Fibroblast of upper back skin (primary cell): ENCODE measurements at places on chromosomes 2 and 18.

- no peak for DNase-seq
Measured at GRCh38 chr18:25454730-25455129, 102.8 kb upstream of the ZNF521 start.

DNA sequence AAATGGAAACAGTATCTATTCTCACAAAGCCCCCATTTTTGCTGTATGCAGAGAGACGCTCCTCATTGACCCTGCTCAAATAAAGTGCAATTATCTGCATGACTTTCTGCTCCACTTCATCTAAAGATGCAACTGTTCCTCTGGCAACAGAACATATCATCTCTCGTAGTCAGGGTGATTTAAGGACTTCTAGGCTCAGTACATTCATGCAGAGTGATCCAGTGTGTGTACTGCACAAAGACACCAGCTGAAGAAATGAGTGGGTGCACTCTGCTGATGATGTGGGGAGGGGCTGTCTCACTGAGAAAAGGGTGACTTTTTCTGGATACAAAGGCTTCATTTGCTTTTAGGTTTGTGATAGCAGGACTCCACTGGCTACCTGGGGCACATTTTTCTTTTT is 355.2 kb downstream of the GALNT13 start:
- no peak for DNase-seq

DNA sequence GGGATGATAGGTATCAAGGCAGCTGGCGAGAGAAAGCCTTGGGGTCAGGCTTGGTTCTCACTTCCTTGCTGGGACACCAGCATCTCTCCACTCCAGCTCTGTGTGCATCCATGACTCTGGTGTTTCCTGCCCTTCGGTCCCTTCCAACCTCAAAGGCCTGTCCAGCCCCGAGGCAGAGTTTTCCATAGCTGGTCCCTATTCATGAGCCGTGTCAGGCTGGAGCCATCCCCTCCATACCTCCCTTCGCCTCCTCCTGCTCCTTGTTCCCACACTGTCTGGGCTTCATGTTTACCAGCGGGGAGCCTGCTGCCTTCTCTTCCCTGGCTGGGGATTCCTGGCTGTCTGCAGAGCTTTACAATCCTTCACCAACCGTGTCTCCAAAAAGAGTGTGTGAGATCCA is 51.2 kb downstream of the DYSF start:
- no peak for DNase-seq

- DNase-seq = no peak
Measured at GRCh38 chr18:28120828-28121515, 56.0 kb downstream of the CDH2 start.

GRCh38 chr2:166375195-166375735 is 479 bp downstream of the SCN9A start:
- no peak for DNase-seq

DNA sequence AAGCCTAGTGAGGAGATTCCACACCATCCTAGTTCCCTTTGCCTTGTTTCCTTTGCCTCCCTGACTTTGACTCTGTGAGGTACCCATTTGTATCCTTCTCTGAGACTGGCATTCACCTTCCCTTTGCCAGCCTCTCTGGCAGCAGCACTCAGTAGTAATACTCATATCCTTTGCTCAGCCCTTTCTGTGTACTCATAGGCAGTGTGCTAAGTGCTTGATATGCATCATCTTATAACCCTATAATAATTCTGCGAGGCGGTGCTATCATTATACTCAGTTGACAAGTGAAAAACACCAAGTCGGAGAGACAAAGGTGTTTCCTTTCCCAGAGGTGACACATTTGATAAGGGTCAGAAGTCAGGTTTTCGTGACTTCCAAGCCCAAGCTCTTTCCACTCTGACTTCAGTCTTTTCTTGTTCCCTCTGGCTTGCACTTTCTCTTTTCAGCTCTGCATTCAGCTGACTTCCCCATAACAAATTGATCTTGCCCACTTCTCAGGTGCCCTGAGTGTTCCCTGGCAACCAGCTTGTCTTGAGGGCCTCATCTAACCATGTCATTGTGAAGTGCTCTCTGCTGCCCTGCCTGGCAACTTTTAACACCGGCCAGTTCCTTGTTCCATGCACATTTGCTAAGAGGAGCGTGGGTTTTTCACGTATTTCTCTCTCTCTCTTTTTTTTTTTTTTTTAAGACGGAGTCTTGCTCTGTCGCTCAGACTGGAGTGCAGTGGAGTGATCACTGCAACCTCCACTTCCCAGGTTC is 94.5 kb upstream of the UPP2 start:
- DNase-seq = no peak

DNA sequence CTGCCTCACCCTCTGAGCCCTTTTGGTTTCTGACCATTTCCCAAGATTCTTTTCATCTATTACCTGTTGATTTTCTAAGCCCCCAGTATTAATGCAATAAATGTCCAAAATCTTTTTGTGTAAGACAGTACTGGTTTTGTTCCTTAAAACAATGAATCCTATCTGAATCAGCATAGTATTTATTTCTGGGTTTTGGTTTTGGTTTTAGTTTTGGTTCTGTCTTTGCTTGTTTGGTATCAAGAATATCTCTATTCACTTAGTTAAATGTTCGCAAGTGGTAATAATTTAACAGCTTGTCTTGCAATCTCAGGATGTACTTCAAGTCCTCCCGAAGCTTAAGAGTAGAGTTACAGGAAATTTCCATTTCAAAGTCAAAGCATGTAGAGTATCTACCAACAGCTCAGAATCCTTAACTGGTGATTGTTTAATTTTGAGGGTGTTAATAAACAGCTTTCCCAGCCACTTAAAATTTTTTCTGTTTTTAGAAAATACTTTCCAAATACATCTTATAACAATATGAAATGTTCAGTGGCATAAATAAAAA is 67.7 kb upstream of the NEDD4L start:
- no peak for DNase-seq

DNA sequence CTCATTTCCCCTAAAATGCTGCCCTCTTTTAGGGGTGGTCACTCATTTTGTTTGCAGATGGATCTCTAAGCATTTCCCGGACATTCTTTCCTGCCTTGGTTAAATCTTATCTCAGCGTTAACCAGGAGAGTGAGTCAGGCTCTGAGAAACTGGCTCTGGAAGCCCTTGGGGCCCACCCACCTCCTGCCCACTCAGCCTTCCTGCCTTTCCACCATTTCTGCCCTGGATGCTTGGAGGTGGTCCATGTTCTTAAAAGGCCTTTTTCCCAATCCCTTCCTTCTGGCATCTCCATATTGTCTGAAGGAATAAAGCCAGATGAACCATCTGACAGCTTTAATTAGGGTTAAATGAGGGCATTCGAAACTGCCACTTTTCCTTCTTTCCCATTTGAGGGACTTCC is 9.5 kb downstream of the HK2 start:
- peak; percentile 60 for DNase-seq

DNA sequence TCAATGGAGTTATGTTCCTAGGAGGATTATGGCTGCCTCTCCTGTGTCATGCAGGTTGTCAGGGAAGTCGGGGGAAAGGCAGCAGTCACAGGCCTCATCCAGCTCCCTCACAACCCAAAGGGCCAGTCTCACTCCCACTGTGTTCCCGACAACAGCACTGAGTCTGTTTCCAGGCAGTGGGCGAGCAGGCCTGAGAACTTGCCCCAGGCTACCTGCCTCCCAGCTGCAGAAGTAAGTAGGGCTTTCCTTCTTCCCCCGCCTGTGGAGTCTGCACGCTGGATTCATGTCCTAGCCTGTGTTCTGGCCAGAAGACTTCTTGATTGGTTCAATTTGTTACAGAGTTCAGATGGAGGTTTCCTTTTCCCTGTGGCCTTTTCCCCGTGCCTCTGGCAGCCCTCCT is 8.2 kb upstream of the ZNF638 start:
- DNase-seq = no peak

DNA sequence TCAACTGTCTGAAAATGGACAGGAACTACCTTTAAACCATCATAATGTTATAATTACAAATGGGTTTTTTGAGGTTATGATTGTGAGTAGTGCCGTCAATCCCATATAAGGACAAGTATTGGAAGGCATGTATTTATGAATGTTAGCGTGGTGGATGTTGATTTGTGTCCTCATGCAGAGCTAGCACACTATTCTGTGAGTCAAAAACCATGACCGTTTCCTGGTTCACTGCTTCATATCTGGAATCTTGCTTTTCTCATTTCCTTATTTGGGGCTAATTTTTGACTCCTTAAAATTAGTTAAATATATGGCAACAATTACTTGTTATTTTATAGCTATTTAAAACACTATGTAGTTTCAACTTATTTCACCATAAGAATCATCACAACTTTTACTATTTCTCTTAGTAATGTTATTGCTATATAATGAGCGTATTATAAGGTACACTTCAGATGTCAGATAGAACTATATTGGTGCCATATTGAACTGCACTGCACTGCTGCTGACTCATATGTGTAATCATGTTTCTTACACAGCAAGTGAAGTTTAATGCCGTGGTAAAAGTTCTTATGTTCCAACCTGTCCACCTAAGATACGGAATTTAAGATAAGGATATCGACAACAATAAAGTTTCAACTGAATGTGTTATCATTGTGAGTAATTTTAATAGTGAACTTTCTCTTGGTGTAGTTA is 192.8 kb downstream of the PTGR3 start:
- peak; percentile 11 for DNase-seq

- DNase-seq = peak; percentile 82
Measured at GRCh38 chr2:55482186-55482884, 37.2 kb upstream of the CFAP36 start.

DNA sequence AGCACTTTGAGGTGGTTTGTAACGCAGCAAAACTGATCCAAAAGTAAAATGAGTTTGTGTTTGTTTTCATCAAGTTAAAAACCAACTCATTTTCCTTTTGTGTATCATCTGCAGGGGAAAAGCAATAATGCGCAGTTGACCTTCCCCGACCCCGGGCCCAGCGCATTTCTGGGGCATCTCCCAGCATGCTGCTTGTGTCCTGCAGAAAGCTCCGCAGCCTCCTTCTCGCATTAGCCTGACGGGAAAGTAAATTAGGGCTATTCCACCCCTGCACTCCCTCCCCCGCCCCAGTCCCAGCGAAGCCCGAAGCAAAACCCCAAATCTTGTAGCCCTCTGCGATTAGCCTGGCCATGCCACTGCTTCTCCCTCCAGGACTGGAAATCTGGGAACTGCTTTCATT is 82.0 kb upstream of the PPM1B start:
- no peak for DNase-seq

- no peak for DNase-seq
Measured at GRCh38 chr18:3055816-3056215, 42.9 kb upstream of the LPIN2 start.

- no peak for DNase-seq
Measured at GRCh38 chr18:66534110-66534509, 69.8 kb downstream of the CDH19 start.

DNA sequence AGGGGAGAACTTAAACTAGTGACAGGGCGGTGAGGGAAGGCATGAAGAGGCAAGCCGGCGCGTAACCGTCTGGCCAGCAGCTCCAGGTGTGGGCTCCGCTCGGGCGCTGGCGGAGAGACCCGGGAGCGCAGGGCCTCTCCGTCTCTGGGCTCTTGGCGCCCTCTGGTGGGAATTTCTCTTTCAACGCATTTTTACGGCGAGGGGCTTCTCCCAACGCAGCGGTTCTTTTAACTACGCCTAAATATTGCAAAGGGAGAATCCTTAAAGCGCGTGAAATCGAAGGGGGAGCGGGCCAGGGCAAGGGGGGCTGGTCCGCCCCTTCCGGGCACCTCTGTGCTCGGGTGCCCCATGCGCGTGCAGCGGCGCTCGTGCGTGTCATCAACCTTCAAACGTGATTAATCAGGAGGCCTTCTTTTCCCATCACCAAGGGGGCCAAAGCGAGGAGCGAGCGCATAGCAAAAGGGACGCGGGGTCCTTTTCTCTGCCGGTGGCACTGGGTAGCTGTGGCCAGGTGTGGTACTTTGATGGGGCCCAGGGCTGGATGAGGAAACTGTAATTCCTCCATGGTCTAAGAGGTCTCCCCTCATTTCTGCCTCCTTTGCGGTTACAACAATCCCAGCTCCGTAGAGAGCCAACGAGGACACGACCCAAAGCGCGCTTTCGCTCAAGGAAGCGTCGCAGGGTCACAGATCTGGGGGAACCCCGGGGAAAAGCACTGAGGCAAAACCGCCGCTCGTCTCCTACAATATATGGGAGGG is 762 bp upstream of the GAD1 start:
- DNase-seq = peak; percentile 49

GRCh38 chr18:72161691-72162090 is 382.5 kb downstream of the CBLN2 start:
- peak; percentile 50 for DNase-seq

- peak; percentile 98 for DNase-seq
Measured at GRCh38 chr2:237025090-237025865, 60.4 kb upstream of the COPS8 start.

- DNase-seq = peak; percentile 86
Measured at GRCh38 chr2:220847589-220847988, 724.5 kb downstream of the EPHA4 start.

DNA sequence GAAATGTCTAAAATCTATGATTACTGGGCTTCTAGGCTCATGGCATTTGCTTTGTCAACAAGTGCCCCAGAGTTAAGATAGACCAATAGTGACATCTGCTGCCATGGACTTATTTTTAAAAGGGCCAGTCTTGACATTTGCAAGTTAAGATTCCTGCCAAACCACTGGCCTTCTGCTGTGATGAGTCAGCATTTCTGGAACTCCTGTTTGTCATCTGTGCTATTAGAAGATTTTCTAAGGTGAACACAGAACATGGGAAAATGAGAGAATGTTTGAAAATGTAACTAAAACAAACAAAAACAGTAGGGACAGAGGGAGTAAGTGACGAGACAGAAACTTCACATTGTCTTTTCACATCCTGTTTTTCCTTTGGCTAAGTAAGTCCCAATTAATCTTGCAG is 93.7 kb upstream of the WDR75 start:
- peak; percentile 97 for DNase-seq

GRCh38 chr2:143146366-143146765 is 17.1 kb downstream of the ARHGAP15 start:
- DNase-seq = no peak

DNA sequence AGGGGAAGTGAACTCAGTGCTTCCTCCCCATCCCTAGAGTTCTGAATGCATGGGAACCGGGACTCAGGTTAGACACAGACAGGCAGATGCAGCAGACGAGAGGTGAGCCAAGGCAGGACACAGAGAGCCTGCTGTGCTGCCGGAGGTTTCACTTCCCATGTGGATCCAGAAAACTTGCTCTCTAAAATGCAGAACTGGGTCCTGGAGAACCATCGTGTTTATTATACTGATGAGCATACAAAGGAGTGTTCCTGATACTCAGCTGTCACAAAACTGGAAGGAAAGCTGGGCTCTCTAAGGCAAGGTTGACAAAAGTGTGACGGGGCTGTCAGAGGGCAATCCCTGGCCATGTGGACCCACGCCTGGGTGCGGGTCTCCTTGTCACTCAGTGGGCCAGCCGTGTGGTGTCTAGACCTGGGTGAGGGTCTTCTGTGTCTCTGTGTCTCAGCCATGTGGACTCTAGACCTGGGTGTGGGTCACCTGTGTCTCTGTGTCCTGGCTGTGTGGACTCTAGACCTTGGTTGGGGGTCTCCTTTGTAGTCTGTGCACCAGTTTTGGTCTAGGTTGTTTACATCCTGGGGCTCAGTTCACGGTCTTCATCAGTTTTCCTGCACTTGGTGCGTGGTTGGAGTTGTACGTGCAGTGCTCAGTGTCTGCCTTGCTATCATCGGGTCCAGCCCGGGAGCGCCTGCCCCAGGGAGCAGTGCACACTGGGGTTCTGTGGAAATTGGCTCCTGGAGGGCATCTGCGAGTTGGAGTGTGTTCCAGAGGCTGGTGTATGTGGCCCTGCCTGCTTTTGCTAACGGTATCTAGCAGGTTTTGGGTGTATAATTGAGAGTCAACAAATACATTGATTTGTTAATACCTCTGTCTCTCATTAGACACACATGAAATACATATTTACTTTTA is 141.1 kb downstream of the ATP9B start:
- no peak for DNase-seq
